Transverse colon (tissue), 4 donors: ENCODE measurements at places on chromosomes 1 and 21. TPM values are rescaled to one million over a fixed set of nuclear protein-coding genes. Genes with fewer than 3 reads are reported as not detected.

Gene C2CD2
- 15.7 TPM for total RNA-seq

Gene FCRLA
- total RNA-seq = 7.0 TPM

Gene PPP1R12B
- 254 TPM for total RNA-seq

Gene ATXN7L2
- total RNA-seq = 12.3 TPM

Gene FMO3
- total RNA-seq = not detected

Gene SAMD13
- 11.6 TPM for total RNA-seq

Gene TSSK3
- total RNA-seq = not detected

Gene PGBD5
- 1.5 TPM for total RNA-seq

Gene CAMK1G
- total RNA-seq = not detected

Gene PDE4B
- 6.7 TPM for total RNA-seq

DNA sequence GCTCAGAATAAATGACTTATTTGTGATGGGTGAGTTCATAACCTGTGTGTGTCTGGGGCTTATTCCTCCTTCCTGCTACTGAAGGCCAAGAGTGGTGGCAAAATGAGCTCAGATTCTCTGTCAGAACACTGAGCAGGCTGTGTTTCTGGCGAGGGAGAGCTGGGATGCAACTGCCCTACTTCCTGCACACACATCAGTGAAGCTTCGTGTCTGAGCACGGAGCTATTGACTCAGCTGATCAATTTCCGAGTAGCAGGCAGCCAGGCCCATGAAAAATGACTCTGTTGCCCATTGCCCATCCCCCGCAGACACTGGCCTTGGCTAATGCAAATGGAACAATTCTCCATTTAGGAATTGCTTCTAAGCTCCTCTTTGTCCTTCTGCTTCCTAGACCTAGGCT lies 27.7 kb downstream of the TNR start:
- DNase-seq = no peak

DNA sequence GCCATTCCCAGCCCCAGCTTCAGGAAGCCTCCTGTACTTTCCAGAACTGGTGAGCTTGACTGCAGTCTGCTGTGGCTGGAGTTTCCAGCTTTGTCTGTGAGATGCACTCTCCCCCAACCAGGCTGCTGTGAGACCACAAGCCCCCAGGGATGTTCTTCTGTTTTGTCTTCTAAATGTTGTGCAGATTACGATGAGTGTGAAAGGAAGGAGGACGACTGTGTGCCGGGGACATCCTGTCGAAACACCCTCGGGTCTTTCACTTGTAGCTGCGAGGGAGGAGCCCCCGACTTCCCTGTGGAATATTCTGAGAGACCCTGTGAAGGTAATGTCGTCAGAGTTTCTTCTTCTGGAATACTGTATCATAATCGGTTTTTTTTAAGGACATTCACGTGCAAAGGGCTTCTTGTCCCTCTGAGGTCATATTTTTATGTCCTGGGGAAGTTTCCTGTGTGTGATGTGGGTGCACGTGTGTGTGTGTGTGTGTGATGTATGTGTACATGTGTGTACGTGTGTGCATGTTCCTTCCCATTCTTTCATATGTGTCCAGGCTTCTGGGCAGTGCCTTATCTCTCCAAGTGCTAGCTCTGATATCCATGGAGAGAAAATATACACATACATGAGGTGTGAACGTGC lies 49.9 kb downstream of the UMODL1 start:
- DNase-seq = no peak

- no peak for DNase-seq
Measured at GRCh38 chr1:47993416-47993740, 3.8 kb downstream of the TRABD2B start.

- no peak for DNase-seq
Measured at GRCh38 chr21:20729376-20729775, 268.8 kb upstream of the NCAM2 start.

GRCh38 chr1:176841238-176841637 lies 323.3 kb downstream of the ASTN1 start:
- no peak for DNase-seq

GRCh38 chr1:158989424-158989823 lies 20.3 kb upstream of the IFI16 start:
- no peak for DNase-seq

DNA sequence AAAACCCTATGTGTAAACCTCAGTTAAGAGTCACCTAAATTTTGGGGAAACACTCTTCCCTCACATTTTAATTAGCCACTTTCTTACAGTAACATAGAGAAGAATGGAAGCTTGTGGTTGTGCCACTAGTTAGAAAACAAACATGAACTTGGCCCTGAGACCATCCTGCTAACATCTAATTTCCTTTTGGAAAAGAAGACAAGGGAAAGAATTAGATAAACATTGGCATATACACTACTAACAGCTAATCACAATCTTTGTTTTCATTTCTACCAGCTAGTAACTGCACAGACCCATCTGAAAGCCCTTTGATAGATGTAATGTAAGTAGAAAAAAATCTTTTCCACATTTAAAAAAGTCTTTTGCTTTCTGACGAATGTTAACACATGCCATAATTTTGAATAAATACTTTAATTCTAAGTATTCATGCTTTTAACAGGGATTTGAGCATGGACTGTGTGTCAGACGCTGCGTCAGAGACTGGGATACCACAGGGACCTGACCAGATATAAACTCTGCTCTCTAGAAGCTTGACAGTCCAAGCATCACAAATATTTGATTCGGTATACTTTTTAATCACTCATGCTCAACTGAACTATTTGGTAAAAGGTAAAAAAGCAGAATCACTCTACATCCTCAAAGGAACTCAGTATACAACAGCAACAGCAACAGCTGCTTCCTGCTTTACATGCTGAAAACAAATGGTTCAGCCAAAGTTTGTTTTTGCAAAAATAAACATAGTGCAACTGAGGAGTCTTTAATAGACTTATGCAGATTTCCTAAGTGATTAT lies 30.2 kb downstream of the DPH5 start:
- DNase-seq = no peak

GRCh38 chr1:110643879-110644472 lies 30.8 kb downstream of the KCNA3 start:
- DNase-seq = no peak

- DNase-seq = no peak
Measured at GRCh38 chr21:38182370-38182985, 74.3 kb upstream of the KCNJ15 start.

GRCh38 chr1:117112047-117112717 lies 9.4 kb downstream of the TRIM45 start:
- DNase-seq = no peak

DNA sequence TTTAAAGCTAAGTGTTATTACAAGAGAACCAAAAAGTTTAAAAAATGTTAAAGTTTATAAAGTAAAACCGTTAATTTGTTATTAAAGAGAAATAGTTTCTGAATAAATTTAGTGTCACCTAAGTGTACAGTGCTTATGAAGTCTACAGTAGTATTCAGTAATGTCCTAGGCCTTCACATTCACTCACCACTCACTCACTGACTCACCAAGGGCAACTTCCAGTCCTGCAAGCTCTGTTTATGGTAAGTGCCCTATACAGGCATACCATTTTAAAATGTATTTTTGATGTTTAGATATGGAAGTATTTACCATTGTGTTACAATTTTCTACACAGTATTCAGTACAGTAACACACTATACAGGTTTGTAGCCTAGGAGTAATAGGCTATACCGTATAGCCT lies 60.1 kb upstream of the GCLM start:
- no peak for DNase-seq

- DNase-seq = no peak
Measured at GRCh38 chr1:203361945-203362719, 11.2 kb upstream of the FMOD start.

DNA sequence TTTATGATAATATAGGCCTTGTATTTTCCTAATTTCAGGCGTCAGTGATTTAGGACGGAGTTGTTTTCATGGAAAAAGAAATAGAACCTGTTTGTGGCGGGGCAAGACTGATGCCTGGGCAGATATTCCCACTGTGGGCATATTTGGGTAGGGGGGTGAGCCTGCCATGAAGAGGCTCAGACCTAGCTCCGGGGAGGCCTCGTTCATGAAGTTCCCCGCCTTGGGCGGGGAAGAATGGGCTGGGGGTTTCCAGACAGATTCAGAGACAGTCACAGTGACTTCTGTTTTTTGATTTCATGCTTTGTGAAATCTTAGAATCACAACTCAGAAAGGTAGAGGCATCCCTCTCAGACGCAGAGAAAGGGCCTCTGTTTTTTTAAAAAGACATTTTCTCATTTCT lies 36.1 kb downstream of the RUNX3 start:
- DNase-seq = no peak

DNA sequence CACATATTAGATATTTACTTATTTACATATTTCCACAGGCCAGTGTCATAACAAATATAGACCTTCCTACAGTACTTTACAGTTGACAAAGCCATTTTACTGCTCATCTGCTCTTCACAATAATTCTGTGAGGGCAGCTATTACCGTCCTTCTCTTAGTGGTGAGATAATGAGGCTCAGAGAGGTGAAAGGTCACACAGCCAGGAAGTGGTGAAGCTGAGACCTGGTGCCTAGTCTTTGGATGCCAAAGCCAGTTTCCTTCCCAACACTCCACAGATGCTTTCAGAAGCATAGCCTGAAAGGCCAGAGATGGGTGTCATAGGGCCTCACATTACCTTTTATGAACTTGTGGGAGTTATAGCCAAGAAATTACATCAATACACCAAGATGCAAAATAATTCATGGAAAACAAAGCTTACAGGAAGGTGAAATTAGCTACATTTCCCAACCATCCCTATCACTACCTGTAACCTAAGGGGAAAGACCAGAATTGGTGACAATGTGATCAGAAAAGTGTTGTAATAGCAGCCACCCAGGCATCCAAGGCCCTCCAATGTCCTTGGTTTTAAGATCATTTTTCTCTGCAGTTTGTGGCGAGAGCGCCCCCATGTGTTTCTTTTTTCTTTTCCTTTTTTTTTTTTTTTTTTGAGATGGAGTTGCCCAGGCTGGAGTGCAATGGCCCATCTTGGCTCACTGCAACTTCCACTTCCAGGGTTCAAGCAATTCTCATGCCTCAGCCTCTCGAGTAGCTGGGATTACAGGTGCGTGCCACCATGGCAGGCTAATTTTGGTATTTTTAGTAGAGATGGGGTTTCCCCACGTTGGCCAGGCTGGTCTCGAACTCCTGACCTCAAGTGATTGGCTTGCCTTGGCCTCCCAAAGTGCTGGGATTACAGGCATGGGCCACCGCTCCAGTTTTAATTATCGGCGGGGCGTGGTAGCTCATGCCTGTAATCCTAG lies 26.5 kb upstream of the RPL11 start:
- DNase-seq = no peak

DNA sequence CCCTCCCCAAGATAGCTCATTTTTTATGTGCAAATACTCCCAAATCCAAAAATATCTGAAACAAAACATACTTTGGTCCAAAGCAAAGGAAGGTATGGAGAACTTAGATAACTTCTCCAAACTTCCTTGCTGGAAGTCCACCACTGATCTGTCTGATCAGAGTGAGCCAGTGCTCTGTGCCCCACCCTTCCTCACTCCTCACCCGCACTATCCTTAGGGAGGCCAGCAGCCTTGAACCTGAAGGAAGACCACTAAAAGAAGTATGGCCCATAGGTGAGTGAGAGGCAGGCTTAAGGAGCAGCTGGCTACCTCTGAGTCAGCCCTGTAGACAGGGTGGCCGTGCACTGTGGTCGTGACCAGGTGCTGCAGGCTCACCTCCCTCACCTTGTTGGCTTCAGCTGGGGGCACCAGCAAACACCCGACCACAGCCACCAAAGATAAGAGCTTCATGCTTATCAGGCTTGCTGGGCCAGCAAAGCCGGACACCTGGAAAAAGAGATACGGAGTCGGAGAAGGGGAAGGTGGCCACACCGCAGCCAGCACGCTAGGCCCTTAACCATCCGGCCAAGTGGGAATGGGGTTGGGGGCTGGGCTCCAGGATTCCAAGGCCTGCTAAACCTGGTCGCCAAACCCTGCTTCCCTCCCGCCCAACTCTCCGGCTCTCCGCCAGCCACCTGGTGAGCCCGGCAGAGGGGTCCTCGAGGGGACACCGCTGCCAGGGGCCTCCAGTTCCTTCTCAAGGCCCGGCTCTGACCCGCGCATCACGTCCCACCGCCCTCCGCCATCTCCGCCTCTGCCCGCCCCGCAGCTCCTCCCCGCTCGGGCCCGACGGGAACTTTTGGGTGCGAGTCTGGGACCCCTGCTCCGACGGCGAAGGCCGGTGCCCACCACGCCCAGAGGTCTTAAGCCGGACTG lies 543 bp downstream of the TMEM9 start:
- no peak for DNase-seq

- no peak for DNase-seq
Measured at GRCh38 chr21:45562402-45562801, 20.2 kb upstream of the SLC19A1 start.

DNA sequence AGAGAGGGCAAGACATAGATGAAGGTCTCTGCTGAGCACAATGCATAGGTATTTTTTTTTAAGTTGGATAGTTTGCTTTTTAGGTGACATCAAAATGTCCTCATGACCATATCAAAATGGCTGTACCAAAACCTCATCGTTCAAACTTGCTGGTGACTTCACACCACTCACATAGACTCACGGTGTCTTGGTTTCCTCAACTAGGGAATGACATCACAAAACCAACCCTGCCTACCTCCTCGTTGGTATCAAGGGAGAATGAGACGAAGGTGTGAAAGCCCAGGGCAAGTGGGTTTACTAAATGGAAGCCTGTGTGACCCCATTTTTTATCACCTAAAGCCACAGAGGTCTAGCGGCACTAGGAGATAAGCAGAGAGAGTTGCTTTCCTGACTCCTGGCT lies 1.6 kb downstream of the PIGR start:
- DNase-seq = no peak

DNA sequence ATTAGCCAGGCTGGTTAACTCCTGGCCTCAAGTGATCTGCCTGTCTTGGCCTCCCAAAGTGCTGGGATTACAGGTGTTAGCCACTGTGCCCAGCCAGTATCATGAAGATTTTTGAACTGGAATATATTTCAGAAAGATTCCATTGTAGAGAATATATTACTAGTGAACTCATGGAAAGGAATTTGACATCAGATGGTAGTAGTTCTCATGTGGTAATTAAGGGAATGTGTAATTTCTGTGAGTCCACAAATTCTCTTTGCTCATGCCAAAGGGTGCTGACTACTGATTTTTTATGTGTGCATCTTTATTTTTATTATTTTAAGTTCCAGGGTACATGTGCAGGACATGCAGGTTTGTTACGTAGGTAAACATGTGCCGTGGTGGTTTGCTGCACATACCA lies 10.4 kb downstream of the DTL start:
- DNase-seq = no peak

DNA sequence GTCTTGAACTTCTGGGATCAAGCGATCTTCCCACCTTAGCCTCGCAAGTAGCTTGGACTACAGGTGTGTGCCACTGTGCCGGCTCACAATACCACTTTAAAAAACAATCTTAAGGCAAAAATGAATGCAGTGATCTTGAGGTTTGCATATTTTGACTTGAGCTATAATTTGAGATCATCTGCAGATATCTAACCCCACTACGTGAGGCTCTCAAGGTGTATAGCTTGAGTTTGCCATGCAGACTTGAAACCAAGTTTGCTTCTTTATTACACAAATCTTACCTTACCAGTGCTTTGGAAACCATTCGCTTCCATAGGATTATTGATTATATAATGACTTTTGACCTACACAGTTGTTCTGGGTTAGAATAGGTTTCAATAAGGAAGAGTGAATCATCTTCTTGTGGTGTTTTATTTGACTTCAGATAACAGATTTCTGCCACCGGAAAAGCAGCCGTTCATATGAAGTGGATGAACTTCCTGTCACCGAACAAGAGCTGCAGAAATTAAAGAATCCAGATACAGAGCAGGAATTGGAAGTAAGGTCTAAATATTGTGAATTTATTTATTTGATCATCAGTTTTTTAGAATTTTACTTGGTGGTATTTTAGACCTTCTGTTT lies 155.1 kb downstream of the VPS13D start:
- no peak for DNase-seq
